ENCODE measurements at places on chromosomes 3 and 15.

DNA sequence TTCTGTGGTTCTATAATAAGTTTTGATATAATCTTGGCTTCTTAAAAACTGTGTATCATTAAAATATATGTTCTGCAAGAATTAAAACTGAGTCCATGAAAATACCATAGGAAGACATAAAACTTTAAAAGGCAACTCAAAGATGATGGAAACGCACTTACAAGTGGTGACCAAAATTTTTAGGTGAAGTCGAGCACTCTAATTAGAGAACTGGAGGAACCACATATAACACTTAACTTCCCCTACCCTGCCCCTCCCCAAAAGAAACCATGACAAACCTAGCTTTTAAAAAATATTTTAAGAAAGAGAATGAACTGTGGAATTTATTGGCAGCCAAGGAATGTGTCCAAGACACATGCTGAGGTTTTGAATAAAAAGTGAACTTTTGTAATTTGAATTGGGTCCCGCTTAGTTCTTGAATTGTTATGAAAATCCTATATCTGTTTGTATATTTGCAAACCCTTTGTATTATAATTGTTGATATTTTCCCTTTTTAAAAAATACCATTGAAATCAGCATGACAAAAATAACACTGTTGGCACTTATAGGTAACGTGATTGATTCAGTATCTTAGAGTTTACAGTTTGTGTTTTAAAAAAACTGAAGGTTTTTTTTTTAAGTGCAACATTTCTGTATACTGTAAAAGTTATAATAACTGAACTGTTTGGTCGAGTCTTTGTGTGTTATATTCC lies 7.7 kb downstream of the NR2F2 start:
- no peak for DNase-seq

- DNase-seq = no peak
Measured at GRCh38 chr3:149806171-149806778, 6.7 kb upstream of the RNF13 start.

GRCh38 chr3:106367496-106367895 lies 498.7 kb upstream of the CBLB start:
- DNase-seq = no peak

DNA sequence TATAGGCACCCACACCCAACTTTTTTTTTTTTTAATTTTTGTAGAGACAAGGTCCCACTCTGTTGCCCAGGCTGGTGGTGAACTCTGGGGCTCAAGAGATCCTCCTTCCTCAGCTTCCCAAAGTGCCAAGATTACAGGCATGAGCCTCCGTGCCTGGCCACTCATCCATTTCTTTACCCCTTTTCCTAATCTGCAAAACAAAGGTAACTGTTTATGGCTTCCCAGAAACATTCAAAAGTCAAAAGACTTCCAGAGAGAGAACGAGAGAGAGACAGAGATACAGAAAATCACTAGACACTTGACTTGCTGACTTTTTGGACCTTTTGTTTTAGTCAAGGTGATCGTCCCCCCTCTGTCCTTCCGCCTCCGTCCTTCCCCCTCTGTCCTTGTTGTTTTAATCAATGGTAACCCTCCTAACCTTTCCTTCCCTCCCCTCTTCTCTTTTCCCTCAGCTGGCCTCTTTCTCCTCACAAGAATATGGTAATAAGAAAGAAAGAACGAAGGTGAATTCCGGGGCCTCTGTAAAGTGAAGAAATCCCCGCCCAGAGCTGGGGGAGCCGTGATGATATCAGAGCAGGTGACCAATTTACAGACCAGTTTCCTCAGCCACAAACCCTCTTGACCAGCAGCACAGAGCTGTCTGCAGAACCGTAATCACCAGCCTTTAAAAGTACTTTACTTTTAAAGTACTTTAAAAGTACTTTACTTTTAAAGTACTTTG lies 21.9 kb downstream of the KLHL6 start:
- no peak for DNase-seq

GRCh38 chr3:193947596-193947995 lies 188.4 kb upstream of the HES1 start:
- DNase-seq = no peak

- no peak for DNase-seq
Measured at GRCh38 chr3:134406331-134407238, 32.3 kb upstream of the AMOTL2 start.
